Activated CD4-positive, alpha-beta T cell treated with anti-CD3 and anti-CD28 coated beads, Interleukin-2, amount 50 U/mL, for 1 hour (primary cell): ENCODE measurements at places on chromosomes 3 and 15.

- DNase-seq: no peak
These were observed 23.9 kb upstream of the TXNRD3 start for GRCh38 chr3:126678693-126679317.

DNA sequence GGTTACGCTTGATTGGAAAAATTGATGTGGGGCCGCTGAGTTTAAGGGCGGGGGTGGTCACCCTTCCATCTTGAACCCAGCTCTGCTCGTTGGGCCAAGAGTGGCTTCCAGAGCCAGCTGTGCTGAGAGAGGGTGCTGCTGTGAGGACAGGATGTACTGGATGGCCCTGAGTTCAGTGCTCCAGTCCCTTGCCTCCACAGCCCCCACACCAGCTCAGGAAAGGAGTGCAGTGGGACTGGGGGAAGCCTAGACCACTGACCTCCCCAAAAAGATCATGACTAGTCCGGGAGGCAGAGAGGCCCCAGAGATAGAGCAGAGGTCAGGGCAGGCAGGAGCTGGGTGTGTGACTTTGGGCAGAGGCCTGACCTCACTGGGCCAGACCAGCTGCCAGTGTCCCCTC, 4.0 kb upstream of the PTH1R start:
- DNase-seq: no peak

GRCh38 chr3:53589201-53589600, 94.8 kb downstream of the CACNA1D start:
- DNase-seq: no peak

GRCh38 chr3:184129012-184129411, 6.1 kb upstream of the EIF2B5 start:
- no peak for DNase-seq

GRCh38 chr3:62188681-62189375, 184.5 kb downstream of the FEZF2 start:
- DNase-seq: peak; percentile 56

DNA sequence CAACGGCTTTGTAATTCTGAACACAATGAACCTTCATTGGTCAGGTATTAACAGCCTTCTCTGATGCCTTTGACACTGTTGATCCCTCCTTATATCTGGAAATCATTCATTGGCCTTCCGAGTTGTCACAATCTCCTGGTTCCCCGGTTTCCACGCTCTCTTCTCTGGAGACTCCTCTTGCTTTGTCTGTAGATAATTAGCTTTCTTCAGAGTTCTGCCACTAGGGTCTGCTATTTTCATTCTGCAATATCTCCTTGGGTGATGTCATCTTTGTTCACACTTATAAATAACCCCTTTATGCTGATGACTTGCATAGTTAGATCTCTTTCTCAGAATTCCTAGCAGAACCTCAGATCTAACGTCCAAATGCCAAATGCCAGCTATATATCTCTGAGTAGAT, 583.8 kb upstream of the ZNF717 start:
- DNase-seq: no peak

- DNase-seq: no peak
These were observed 130.8 kb downstream of the CPNE4 start for GRCh38 chr3:131903988-131904415.

DNA sequence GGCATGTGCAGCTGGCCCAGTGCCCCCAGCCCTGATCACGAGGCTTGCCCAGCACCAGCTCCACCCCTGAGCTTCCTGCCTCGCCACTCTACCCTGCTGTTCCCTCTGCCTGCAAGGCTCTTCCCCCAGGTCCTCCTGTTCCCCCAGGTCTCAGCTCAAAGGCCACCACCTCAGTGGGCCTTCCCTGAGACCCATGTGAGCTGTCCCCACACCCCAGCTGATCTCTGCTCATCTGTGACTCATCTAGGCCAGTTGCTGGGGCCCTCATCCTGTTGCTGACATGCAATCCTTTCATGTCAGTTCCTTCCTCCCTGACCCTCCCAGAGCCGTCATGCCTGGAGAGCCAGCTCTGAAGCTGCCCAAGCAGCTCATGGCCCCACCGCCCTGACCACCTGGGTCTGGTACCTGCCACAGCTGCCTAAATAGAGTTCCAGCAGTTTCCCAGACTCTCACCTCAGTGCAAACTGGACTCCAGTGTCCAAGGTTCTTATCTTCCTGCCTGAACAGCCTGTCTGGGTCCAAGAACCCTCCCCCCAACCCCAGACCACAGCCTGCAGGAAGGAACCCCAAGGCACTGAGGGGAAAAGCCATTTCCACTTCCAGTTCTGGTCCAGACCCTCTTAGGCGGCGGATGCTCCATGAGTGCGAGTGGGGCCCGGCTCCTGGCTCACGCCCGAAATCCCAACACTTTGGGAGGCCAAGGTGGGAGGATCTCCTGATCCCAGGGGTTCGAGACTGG, 116.6 kb upstream of the IQSEC1 start:
- DNase-seq: no peak

- DNase-seq: no peak
These were observed 51.8 kb downstream of the RGMA start for GRCh38 chr15:93036951-93037819.

DNA sequence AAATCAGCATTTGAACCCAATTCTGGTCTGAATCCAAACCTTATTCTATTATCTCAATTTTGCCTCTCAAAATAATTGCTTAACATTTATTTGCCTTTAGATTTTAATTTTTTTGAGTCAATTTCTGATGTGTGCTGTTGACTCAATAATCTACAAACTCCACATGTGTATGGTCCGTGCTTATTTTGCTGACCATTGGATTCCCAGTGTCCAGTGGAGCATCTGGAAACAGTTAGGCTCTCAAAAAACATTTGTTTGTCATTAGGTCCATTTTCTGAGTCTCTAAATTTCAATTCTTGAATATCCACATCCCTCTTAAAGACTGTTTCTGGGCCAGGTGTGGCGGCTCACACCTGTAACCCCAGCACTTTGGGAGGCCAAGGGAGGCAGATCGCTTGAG, 19.2 kb upstream of the MYZAP start:
- DNase-seq: no peak

DNA sequence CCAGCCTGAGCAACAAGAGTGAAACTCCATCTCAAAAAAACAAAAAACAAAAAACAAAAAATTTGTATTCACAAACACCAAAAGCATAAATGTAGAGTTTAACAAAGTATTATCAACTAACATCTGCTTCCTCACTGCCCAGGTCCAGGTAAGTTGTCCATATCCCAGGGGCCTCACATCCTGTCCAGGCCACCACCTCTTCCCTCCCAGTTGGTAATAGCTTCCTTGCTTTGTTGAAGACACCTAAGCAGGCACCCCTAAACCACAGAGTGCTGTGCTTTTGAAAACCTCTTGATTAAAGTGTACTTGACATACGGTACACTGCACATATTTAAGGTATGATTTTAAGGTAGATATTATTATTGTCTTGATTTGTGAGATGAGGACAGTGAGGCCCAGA, 299.8 kb downstream of the SHQ1 start:
- DNase-seq: no peak
